ENCODE measurements at places on chromosomes 7 and 10.

DNA sequence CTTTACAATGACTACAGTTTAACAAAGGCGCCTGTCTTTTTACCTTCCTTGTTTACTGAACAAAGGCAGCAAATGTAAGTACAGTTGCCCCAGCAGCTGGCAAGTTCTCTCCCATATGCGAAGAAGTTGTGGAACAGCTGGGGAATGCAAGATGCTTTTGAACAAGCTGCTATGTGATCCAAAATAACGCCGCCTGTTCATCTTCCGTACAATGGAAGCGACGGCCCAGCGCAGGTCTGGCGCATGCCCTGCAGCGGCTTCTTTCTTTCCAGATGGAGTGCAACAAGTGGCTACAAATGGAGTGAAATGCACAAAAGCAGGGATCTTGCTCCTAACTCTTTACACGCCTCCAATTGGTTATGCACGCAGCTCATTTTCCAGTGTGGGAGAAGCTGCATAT lies 97.0 kb upstream of the SVIL start:
- peak; percentile 50 for DNase-seq

- no peak for DNase-seq
Observed at GRCh38 chr7:142808461-142808801, 37.7 kb downstream of the PRSS2 start.

GRCh38 chr7:131932271-131932670 lies 375.8 kb upstream of the PODXL start:
- DNase-seq: no peak

DNA sequence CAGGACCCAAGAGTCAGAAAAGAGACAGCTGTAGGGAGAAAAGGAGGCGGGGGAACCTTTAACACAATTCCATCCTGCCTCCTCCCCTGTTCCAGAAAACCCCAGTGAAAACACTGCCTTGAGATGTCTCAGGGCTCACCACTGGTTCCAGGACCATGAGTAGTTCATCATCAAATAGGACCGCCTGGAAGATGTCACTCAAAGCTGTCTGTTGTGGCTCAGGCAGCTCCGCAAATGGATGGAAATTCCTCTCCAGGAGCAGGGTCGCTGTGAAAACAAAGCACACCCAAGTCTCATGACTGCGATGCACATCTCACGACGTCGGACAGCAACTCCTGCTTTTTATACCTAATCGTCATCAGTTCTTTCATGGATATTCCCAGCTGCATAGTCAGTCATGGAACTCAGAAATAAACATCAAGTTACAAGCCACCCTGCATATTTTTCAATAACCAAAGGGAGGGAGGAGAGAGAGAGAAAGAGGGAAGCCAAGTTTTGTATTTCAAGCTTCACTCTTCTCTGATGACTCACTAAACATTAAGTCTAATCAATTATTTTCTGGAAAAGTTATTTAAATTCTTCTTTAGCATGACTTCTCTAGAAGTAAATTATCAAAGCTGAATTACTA lies 49.2 kb downstream of the GSDME start:
- DNase-seq: no peak

DNA sequence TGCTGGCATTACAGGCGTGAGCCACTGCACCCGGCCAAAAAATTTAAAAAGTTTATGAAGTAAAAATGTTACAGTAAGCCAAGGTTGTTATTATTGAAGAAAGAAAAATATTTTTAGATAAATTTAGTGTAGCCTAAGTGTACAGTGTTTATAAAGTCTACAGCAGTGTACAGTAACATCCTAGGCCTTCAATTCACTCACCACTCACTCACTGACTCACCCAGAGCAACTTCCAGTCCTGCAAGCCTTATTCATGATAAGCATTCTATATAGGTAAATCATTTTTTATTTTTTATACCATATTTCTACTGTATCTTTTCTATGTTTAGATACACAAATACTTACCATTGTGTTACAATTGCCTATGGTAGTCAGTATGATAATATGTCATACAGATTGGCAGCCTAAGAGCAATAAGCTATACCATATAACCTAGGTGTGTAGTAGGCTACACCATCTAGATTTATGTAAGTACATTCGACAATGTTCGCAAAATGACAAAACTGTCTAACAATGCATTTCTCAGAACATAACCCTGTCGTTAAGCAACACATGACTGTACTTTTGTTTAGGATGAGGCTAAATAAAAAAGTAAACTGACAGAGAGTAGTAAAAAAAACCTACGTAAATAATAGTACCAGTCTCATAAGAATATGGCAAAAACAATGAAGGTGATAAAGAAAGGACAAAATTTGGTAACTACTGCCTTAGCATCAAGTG lies 77.8 kb upstream of the FAM133B start:
- DNase-seq: no peak

- no peak for DNase-seq
Observed at GRCh38 chr10:52583336-52583735, 189.2 kb downstream of the MBL2 start.

DNA sequence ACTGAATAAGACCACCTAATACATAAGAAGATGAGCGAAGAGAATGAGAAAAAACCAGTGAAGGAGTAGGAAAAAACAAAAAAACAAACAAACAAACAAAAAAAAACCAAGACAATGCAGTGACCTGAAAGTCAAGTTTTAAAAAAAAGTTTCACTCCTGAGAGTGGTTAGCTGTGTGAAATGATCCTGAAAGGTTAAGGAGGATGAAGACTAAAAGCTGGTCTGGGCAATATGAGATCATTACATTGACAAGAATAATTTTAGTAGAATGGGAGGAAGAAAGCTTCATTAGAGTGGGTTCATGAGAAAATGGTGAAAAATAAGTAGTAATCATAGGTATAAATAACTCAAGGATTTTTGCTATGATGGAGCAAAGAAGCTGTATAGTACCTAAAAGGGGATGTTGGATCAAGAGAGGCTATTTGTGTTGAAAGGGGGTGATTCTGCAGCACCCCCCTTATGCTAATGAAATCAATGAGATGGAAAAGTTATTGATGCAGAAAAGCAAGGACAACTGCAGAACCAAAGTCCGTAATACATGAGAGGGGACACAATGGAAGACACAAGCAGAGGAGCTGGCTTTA lies 80.2 kb downstream of the KMT2C start:
- no peak for DNase-seq

DNA sequence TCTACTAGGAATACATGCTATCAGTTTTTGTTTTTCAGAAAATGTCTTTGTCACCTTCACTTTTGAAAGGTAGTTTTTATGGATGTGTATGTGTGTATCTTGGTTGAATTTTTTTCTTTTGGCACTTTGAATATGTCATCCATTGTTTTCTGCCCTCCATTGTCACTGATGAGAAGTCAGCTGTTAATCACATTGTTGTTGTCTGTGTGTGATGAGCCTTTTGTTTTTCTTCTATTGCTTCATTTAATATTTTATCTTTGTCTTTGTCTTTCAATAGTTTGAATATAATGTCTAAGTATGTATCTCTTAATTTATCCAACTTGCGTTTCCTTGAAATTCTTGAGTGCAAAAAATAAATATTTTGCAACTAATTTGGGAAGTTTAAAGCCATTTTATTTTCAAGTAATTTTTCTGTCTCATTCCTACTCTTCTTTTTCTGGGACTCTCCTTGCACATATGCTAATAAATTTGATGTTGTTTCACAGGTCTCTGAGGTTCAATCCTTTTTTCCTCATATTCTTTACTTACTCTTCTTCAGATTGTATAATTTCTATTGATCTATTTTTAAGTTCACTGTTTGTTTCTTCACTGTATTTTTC lies 546.9 kb upstream of the GHITM start:
- no peak for DNase-seq

GRCh38 chr7:19106241-19107080 lies 11.0 kb downstream of the TWIST1 start:
- no peak for DNase-seq

DNA sequence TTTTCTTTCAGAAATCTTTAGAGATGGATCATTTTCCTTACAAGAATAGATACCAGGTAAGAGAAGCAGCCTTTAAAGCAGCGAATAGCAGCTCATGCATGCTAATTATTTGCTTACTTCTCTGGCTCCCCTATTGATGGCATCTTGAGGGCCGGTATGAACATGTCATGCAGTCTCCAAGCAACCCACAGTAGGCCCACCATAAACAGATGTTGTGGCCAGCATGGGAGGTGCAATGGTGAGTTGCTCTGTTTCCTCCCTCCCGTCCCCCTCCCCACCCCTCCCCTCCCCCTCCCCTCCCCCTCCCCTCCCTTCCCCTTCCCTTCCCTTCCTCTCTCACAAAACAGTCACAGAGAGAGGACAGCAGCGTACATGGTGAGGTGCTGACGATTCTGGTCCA lies 9.7 kb upstream of the ZNF273 start:
- DNase-seq: no peak

DNA sequence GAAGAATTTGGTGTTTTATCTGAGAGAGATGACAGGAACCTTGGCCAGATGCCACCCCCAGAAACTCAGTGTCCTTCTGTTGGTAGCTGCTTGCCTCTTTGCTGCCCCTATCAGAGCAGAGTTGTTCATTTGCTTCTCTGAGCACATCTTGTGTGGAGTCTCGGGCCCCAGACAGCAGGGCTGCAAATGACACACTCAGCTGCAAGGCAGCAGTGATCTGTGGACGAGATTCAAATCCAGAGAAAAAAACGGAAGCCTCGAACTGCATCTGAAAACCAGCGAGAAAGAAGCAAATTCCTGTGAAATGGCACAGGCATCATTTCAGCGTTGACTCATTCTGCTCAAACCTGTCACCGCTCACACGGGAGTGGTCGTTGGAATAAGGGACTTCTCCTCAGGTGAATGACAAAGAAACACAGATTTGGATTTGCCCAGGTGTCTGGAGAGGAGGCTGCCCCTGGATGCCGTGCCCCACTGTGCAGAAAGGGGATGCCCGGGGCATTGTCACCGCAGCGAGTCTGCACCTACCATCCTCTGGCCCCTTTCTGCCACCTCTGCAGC lies 144.7 kb downstream of the PFKFB3 start:
- no peak for DNase-seq

DNA sequence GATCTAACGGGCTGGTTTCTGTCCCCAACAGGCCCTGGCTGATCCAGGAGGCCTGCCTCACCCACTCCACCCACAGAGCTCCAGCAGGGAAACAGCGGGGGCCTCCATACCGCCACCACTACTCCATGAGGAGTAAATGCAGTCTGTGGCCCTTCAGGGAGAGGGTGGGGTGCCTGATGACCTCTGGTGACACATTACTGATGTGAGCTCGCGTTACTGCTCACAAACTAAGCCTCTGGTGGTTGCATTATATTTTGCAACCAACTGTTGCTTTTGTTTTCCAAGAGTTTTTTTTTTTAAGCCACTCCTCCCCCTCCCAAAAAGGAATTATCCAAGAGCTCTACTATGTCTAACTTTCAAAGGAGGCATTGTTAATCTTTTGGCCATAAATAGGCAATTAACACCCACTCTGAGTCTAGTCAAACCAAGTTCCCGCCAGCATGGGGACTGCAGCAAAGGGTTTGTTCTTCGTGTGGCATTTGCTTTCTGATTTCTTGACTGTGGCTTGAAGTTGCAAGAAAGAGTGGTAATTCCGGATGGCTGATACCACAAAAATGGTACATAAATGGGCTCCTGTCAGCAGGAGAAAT lies 72.6 kb downstream of the FAM53B start:
- DNase-seq: peak; percentile 49

DNA sequence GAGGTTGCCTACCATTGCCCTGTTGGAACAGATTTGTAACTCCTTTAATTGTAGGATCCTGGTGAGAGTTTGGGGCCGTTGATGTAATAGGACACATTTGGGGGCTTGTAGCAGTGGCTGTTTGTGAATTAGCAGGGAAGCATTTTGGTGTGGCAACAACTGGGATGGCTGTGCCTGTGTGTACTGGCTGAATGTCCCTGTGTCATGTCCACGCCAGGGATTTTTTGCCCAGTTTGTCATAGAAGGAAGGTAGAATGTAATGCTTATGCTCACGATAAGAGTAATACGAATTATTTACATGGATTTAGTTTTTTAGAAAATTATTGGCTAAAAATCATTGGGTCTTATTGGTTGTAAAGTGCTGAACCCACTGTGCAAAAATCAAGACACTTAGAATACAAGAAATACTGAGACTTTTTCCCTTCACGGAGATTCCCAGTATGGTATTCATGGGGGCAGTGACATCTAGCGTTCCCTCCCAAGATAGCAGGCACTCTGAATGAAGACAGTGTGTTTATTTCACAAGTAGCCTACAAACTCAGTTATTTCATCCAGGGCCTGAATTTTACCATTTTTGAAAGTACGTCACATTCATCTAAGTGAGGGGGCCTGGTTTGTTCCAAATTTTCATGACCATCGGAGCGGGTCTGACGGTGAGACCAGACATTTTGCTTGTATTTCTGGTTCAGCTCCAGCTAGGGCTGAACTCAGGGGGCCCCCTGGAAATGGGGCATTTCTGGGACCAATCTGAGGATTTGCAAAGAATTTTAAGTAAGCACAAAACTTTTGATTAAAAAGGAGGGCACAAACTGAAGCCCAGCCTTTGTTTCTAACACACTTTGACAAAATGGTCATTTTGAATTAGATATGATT lies 74.7 kb downstream of the CACNB2 start:
- no peak for DNase-seq

DNA sequence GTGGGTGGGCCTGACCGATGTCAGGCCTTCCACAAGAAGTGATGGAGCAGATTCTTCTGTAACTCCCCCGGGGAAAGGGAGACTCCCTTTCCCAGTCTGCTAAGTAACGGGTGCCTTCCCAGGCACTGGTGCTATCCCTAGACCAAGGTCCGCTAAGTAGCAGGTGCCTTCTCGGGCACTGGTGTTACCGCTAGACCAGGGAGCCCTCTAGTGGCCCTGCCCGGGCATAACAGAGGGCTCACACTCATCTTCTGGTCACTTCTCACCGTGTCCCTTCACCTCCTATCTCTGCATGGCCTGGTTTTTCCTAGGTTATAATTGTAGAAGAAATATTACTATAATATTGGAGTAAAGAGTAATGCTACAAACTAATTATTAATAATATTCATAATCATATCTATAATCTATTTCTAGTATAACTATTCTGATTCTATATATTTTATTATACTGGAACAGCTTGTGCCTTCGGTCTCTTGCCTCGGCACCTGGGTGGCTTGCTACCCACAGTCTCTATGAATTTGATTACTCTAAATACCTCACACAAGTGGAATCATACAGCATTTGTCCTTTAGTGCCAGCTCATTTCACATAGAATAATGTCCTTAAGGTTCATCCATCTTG lies 1378.7 kb downstream of the XPNPEP1 start:
- DNase-seq: peak; percentile 73

DNA sequence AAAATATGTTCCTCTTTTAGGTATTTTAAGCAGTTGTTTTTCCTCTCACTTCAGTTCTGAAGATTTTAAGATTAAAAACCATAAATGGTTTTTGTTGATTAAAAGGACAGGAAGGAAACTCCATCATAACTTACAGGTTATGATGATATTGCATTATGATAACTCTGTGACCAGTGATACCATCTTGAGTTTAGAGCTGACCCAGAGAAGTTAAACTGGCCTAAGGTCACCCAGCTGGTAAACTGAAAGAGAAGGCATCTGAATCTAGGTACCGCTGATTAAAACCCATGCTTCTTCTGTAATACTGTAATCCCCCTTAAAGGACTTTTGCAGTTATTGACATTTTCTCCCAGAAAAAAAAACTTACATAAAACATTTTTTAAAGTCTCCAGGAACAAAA lies 29.6 kb downstream of the LOXL4 start:
- no peak for DNase-seq

All from mucosa of descending colon (tissue), 3 donors.